Fibroblast of skin of back (primary cell): ENCODE measurements at places on chromosomes 13 and 19.

DNA sequence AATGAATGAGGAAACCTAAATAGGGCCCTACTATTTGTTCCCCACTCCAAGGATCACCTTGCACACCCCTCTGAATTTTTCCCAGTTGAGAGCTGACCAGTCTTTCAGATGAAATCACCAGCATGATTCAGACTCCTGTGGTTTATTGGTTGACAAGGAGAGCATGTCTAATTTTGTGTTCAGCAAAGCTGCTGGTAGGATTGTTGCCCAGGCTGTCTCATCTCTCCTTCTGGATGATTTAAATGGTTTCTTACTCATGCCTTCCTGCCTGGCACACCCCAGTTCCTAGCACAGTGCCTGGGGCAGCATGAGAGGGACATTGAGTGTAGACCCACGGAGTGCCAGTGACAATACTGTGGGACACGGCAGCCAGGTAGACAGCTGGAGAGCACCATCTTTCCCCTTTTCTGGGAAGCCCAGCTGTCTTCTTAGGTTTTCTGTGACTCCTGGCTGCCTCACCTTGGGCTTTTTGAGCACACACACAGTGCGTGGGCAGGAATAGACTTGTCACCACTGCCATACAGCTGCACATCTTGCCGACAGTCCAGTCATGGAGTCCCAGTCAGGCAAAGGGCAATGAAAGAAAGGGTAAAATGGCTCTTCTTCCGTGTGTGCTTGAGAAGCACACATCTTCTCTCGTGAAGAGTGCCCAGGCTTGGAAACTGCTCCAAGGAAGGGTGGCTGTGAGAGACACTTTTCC is 12.3 kb downstream of the FGF9 start:
- DNase-seq = peak; percentile 71

GRCh38 chr19:30587869-30588268 is 215.7 kb downstream of the ZNF536 start:
- DNase-seq = no peak

GRCh38 chr19:7196763-7197118 is 97.5 kb downstream of the INSR start:
- DNase-seq = no peak

GRCh38 chr13:113598081-113598410 is 13.5 kb downstream of the TFDP1 start:
- no peak for DNase-seq

GRCh38 chr19:926323-926588 is 421 bp downstream of the ARID3A start:
- no peak for DNase-seq
